Mucosa of descending colon (tissue), 3 donors: ENCODE measurements at places on chromosomes 5 and 9. TPM values are rescaled to one million over a fixed set of nuclear protein-coding genes. Genes with fewer than 3 reads are reported as not detected.

GRCh38 chr5:33720176-33720575 is 171.6 kb downstream of the ADAMTS12 start:
- DNase-seq, result no peak

DNA sequence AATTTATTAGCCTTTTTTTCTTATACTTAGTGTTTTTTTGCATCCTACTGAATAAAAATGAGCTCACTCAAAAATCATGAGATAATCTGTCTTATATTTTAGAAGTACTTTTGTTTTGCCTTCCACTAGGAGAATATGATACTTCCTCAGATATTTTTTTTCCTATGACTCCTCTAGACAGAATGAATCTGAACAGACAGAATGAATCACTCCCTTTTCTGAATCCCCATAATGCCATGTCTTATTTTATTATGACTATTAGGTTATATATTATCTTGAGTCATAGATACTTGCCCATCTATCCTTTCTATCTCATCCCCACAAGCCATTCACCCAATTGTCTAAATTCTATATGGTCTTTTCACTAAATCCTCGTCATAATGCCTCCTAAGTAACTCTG is 134.6 kb downstream of the BRINP1 start:
- no peak for DNase-seq

- DNase-seq, result no peak
Measured at GRCh38 chr9:35338561-35339274, 151.2 kb upstream of the RUSC2 start.

CCL27 gene
- not detected for total RNA-seq

RASEF gene
- 40.7 TPM for total RNA-seq

RHOBTB3 gene
- total RNA-seq, result 56.5 TPM

CCDC192 gene
- not detected for total RNA-seq

RETREG1 gene
- total RNA-seq, result 54.1 TPM

PCDHA6 gene
- 0.35 TPM for total RNA-seq
